NCI-H1694 treated with DMSO at 0.1 percent for 48 hours (cell line): ENCODE measurements at places on chromosomes 16 and 17.

DNA sequence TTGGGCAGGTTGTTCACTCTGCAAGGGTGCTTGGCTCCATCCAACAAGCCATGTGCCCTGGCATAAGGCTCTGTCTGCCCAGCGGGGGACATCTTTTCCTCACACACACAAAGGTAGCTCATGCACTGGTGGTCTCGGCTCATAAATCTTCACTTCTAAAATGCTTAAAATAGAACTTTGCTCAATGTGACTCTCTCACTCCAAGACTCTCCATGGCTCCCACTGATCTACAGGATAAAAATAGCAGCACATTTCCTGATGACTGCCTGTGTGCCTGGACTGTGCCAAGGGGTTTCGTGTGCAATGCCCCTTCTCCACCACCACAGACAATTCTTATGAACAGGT lies 15.1 kb upstream of the CIBAR2 start:
- DNase-seq, result no peak

- DNase-seq, result no peak
Observed at GRCh38 chr17:4362141-4362540, 4.3 kb downstream of the UBE2G1 start.

DNA sequence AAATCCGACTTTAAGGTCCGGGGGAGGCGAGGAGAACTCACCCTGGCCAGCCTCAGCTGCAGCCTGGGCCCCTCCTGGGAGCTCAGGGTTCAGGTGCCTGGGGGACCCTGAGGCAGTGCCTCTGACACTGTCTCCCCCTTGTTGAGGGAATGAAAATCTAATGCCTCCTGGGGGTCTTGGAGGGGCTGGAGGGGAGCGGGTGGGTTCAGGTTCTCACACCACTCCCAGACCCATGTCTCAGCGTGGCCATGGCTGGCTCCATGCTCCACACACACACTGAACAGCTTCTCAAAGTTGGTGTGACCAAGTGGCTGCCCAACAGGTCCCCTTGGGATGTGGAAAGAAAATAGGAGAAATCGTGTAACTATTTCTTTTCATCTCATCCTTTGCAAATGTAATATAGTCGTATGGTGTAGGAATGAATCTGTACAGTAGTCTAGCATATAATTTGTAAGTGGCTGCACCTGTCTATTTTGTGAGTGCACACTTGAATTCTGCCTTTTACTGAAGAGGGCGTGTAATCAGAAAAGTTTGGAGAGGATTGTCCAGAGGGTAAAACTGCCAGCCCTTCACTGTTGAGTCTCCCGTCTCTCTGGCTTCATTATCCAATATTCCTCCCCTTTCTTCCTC lies 788 bp upstream of the PRCD start:
- no peak for DNase-seq

DNA sequence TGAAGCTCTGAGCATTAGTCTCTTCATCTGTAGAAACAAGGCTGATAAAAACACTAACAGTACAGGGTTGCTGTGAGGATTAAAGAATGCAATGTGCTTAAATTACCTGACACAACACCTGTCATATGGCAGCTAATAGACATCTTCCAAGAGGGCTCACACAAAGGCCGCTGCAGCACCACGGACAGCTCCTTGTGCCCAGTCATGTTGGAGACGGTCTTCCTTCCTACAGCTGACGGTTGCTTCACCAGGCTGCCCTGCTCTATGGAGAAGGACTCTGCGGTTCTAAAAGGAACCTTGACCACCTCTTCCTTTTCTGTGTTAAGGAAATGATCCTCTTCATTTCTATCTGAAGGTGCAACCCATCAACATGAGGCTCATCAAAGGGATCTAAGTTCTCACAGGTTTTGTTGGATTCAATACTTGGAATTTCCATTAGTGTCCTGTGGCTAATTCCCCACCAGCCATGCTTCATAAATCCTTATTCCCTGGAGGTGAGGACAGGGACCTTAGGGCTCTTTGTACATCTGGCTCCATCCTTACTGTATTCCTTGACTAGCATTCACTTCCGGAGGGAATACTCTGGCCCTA lies 138.9 kb upstream of the CES5A start:
- peak; percentile 2 for DNase-seq

GRCh38 chr17:9670596-9670995 lies 25.3 kb downstream of the USP43 start:
- no peak for DNase-seq

- DNase-seq, result peak; percentile 67
Observed at GRCh38 chr16:27640277-27640600, 90.3 kb downstream of the KATNIP start.

DNA sequence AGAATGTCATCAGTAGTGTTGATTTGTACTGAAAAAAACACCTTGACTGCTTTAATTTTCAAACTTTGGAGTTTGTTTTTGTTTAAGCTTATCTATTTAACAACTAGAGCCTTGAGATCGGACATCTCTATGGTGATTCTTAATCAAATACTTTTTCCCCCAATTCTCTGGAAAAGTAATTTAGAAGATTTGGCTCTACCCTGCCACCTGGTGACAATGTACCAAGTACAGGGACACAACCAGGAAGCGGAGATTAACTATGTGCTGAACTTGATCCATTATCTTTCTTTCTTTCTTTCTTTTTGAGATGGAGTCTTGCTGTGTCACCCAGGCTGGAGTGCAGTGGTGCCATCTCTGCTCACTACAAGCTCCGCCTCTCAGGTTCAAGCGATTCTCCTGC lies 30.8 kb downstream of the USP43 start:
- no peak for DNase-seq

GRCh38 chr16:450785-451512 lies 25.5 kb downstream of the RAB11FIP3 start:
- no peak for DNase-seq

- DNase-seq, result no peak
Observed at GRCh38 chr16:17340804-17341203, 130.0 kb downstream of the XYLT1 start.

GRCh38 chr16:82639666-82640336 lies 13.0 kb downstream of the CDH13 start:
- DNase-seq, result no peak

GRCh38 chr17:7034955-7035590 lies 742 bp upstream of the SLC16A13 start:
- no peak for DNase-seq

GRCh38 chr17:57256708-57257112 lies 387 bp downstream of the MSI2 start:
- no peak for DNase-seq

- peak; percentile 52 for DNase-seq
Observed at GRCh38 chr16:13919330-13919682, 648 bp upstream of the ERCC4 start.

DNA sequence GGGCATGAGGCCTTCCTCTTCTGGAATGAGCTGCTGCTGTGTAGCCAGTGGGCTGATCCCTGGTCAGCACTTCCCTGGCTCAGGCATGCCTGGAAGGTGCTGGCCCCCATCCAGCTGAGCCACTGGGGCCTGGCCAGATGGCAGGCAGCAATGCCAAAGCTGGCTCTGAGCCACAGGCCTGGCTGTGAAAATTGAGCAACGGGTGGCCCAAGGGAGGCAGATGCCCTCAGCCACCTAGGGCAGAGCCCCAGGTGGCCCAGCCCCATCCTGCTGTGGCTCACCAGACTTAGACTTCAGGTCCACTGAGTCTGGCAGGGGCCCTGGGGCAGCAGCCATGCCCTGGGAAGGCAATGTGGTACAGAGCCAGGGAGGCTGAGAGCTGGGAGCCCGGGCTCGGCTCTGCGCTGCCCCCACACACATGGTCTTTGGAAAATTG lies 8.5 kb upstream of the CRHR1 start:
- DNase-seq, result peak; percentile 45

GRCh38 chr16:1779741-1780676 lies 2.4 kb downstream of the SPSB3 start:
- no peak for DNase-seq

- DNase-seq, result no peak
Observed at GRCh38 chr17:22278302-22279275, 586.3 kb downstream of the KCNJ18 start.

DNA sequence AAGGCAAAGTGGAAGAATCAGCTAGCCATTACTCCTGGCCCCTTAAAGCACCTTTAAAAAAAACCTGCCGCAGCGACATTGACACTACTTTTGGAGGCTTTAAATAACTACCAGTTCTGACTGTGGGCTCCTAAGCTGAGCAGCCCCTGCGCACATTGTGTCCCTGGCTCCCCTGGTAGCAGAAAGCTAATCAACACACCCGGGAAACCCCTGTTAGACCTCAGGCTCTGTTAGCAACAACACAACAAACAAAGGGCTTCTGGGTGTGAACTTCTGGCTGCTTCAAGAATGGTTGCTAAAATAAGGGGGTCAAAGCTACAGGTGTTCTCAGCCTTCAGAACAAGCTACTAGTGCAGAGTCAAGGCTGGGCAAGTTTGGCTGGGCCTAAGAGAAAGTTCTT lies 83.6 kb downstream of the TMEM100 start:
- DNase-seq, result no peak

DNA sequence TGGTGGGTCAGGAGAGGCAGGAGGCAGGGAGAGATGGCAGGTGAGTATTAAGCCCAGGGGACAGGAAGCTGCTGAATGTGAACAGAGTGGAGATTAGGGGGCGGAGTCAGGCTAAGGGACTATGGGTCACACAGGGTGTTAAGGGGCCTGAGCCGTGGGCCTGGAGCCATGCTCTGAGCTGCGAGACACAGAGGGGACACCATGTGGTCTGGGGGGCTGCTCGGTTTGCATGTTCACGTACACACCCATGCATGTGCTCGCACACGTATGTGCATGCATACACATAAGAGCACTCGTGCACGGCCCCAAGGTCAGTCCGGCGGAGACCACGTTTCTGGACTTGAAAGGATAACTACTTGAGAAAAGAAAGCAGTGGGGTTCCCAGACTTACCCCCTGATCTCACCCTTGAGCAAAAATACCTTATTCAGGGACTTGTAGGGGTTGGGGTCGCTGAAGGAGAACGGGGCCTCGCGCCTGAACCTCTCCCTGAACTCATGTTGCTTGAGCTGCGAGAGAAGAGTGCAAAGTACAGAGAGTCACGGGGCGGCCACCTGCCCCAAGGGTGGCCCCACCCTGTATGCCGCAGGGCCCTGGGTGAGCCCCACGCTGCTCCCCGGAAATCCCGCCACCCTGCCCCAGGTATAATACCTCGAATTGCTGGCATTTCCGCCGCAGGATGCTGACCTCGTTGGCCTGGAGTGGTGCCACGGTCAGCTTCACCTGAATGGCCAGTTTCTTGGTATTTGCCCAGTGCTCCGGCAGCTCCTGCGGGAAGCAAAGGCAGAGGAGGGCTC lies 50.8 kb downstream of the DNAH17 start:
- DNase-seq, result no peak

- DNase-seq, result no peak
Observed at GRCh38 chr16:2365397-2366294, 25.1 kb upstream of the ABCA3 start.

GRCh38 chr17:63854709-63855108 lies 12.2 kb upstream of the SMARCD2 start:
- DNase-seq, result no peak

DNA sequence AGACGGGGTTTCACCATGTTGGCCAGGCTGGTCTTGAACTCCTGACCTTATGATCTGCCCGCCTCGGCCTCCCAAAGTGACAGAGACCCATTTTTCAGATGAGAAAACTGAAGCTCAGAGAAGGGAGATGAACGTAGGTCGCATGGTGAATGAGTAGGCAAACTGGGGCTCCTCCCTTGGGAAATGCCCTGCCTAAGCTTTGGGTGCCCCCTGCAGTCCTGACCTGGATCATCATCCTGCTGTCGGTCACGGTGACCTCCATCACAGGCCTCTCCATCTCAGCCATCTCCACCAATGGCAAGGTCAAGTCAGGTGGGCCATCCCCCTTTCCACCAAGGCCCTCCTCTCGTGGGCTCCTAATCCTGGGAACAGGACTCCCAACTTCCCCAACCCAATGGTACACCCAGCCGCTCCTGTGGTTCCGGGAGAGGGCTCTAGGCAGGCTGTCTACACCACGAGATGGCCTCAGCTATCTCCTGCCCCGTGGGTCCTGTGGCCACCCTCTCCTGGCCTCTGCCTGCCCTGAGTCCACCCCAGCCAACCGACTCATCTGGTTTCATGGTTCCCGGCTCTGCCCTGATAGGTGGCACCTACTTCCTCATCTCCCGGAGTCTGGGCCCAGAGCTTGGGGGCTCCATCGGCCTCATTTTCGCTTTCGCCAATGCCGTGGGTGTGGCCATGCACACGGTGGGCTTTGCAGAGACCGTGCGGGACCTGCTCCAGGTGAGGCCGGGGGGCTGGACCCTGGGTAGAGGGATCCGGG lies 4.7 kb downstream of the SLC12A3 start:
- no peak for DNase-seq

- no peak for DNase-seq
Observed at GRCh38 chr16:75860326-75861053, 134.2 kb upstream of the CPHXL start.

DNA sequence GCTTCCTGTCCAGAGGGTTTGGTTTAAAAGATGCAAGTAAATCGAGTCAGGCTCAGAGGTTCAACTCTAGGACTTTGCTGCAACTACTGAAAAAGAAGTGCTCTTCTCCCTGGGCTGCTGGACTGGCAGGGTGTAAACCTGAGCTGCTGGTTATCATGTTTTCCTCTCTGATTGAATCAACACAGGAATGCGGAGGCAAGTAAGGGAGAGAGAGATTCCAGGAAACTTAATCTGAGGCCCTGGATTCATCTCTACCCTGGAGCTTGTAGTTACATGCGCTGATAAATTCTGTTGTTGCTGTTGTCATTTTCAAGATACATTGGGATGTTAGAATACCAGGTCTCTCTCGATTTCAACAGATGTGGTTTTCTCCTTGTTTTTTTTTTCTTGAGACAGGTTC lies 8.2 kb upstream of the HS3ST3A1 start:
- no peak for DNase-seq

GRCh38 chr17:27442702-27443101 lies 13.5 kb upstream of the KSR1 start:
- DNase-seq, result no peak

DNA sequence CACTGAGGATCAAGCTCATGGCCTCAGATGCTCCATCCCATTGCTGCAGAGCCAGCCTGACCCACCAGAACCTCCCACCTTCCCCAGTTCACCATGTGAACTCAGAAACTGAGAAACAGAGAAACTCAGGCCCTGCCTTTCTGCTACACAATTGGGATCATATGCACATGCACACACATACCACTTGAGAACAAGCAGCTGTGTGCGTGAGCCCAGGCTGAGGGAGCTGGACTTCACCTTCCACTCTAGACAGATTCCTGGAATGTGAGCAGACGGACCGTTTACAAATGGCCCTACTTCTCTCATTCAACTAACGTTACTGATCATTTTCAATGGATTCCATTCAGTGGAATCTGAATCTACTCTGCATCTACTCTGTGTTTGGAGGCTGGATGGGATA lies 1.7 kb upstream of the SPEM2 start:
- DNase-seq, result no peak

DNA sequence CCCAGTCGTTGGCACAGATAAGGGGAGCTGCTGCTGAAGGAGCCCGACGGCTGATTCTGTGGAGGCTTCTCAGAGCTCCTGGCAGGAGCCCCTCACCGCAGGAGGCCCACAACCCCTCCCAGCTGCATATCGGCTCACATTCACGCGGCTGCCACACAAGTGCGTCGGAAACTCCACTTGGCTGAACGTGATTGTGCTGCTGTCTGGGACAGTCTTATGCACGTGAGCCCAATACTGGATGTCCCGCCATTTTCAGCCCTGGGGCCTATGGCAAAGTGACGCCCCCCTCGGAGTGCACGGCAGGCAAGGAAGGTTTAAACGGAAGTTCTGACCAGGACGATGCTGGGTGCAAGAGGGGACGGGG lies 8.7 kb upstream of the PITPNA start:
- DNase-seq, result no peak
